ENCODE measurements at places on chromosomes 2 and 18.

- no peak for DNase-seq
These were observed 8.1 kb downstream of the ONECUT2 start for GRCh38 chr18:57443247-57443646.

- no peak for DNase-seq
These were observed 42.3 kb upstream of the GPC1 start for GRCh38 chr2:240392948-240393830.

DNA sequence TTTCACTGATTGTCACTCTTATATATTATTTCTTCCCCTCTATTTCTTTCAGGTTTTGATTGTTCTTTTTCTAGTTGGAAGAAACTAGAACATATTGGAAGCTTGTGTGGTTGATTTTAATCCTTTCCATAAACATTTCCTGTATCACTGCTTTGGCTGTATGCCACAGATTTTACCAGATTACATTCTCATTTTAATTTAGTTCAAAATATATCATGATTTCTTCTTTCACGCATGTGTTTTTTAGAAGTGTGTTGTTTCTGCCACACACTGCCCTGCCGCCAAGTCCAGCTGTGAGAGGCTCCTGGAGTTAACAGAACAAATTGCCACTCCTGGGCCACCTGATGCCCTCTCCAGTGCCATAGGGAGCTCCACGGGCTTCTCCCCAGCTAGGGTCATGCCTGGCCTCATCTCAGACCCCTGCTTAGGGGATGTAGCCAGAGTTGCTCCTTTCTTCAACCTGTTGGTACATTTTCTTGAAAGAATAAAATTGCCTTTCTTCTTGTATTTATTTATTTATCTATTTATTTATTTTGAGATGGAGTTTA lies 206.2 kb upstream of the COPS8 start:
- no peak for DNase-seq

- DNase-seq = no peak
These were observed 16.8 kb upstream of the NEUROD1 start for GRCh38 chr2:181697126-181697525.

DNA sequence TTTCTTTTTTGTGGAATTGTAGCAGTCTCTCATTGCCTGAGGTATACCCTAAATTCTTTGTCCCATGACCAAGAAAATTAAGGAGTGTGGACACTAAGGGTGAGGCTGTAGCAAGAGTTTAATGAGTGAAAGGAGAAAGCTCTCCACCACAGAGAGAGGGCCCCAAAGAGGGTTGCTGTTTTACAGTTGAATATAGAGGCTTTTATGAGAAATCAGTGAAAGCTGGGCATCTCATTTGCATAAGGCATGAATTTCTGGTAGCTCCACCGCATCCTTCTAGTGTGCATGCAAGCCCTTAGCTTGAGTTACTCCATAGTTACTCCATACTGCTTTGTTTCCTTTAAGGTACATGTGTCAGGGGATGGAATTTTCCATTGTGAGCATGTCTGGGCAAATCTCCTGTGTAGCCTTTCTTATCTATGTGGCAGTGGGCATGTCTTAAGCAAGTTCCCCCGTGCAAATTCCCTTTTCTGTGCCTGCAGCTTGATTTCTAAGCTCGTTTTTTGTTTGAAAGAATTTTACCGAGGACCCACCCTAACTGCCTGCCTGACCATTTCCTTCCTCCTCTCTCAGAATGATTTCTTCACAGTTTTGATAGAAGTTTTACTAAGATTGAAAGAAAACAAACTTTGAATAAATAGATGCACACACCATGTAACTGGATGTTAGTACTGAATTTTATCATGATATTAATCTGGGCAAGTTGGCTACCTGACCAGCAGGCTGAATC lies 218.9 kb downstream of the PARD3B start:
- no peak for DNase-seq

DNA sequence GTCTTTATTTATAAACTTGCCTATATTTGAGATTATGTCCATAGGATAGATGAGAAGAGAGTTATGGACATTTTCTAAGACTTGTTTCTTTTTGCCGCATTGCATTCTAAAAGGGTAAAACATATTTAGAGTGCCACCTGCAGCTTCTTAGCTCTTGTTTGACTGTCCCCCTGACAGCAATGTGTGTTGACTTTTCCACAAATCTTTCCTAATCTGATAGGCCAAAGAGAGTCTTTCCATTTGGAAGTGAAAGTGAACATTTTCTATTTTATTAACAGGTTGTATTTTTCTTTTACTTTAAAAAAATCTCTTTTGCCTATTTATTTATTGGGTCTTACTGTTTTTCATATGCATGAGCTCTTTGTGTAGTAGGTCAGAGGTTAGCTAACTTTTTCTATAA lies 58.4 kb downstream of the FMNL2 start:
- no peak for DNase-seq

- no peak for DNase-seq
These were observed 212.7 kb downstream of the PLCL1 start for GRCh38 chr2:198017068-198017467.

DNA sequence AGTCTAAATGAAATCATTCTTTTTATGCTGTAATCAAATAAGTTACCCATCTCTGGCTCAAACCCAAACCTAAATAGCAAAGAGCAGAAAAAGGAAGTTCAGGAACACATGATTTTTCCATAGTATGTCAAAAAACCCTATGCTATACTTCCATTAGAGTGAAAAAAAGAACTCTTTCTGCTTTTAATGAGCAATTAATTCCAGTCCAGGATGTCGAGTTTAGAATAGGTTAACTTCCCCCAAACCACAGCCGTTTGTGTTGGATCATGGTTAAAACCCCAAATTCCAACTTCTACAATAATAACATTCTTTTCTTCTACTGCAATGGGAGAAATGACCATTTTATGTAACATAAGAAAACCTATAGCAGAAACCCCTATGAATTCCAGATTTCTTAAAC lies 171.1 kb upstream of the NRP2 start:
- no peak for DNase-seq

- DNase-seq = no peak
These were observed 240.2 kb downstream of the ALPK2 start for GRCh38 chr18:58388736-58389135.

GRCh38 chr2:113977060-113977659 lies 87.3 kb downstream of the ACTR3 start:
- no peak for DNase-seq

DNA sequence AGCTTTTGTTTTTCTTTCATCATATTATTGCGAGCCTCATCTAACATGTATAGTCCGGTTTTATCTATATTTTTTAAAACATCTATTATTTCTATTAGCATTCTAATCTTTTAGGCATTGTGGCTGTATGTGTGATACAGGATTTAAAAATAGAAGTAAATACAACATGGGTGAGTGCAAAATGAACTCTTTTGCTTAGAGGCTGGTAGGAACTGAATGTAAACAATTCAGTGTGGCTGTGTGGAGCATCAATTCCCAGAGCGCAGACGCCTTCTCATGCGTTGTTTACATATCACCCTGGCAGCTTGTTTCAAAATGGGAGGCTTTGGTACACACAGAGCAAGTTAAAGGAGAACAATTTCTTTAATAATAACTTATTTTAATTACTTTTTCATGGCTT lies 836 bp downstream of the DTNA start:
- no peak for DNase-seq

GRCh38 chr2:215904101-215904500 lies 109.2 kb downstream of the MREG start:
- no peak for DNase-seq

DNA sequence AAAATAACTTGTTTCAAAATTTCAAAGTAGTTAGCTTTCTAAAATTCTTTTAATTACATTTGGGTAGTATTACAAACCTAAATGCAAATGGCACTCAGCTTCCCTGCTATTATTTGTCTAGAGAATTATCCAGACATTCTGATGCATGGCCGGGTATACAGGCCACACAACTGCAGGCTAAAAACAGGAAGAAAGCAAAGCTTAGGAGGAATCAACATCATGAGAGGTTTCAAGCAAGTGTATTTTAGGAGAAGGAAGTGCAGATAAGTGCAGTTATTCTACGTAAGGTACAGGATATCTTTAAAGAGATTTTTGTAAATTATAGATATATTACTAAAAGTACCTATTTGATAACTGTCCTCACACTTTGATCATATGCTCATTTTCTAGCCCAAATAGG lies 46.8 kb upstream of the RNU4ATAC start:
- no peak for DNase-seq

- DNase-seq = no peak
These were observed 159.5 kb upstream of the ZNF516 start for GRCh38 chr18:76654577-76654976.

GRCh38 chr2:5696945-5697521 lies 4.8 kb downstream of the SOX11 start:
- peak; percentile 62 for DNase-seq

DNA sequence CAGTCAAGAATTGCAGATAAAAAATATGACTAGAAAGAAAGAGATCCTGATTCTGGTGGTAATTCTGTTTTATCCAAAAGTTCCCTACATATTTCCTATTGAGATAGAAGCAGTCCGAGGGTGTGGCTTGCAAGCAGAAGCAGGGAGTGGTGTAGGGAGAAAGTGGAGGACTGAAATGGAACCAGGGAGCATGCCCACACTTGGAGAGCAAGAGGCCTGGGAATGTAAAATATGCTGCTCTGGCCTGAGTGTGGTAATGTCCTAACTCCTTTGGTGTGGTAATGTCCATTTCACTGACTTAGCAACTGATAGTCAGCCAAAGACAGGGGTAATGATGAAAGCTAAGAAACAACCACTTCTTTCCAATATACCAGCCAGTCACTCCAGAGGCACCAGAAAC lies 30.1 kb upstream of the FMNL2 start:
- no peak for DNase-seq

GRCh38 chr2:27261241-27261925 lies 1.5 kb downstream of the SLC30A3 start:
- DNase-seq = no peak

GRCh38 chr2:192000196-192000980 lies 153.5 kb upstream of the CAVIN2 start:
- DNase-seq = no peak

- no peak for DNase-seq
These were observed 230.5 kb upstream of the THSD7B start for GRCh38 chr2:136534811-136535210.

GRCh38 chr2:234355021-234355720 lies 141.7 kb downstream of the ARL4C start:
- DNase-seq = no peak
